ENCODE measurements at places on chromosomes 3 and 15.
A peak's percentile ranks its signal among the peaks of the same experiment; 100 is the strongest.

- DNase-seq: no peak
Measured at GRCh38 chr3:145333931-145334330, 827.1 kb downstream of the PLOD2 start.

DNA sequence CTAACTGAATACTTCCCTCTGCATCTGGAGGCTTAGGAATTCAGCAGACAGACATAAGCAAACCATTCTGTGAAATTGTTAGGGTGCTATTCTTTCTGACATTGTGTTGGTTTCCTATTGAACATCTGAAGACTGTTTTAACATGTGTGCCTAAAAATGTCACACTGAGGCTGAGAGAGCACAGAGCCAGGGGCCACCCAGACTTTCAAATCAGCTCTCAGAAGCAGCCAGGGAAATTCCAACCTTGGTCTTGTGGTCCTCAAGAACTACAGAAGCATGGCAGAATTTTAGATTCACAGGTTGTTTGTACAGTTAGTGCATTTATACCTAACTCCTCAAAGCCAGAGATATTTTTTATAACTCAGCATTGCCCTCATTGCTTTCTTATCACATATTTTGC lies 929.2 kb upstream of the CFAP20DC start:
- DNase-seq: peak; percentile 6

DNA sequence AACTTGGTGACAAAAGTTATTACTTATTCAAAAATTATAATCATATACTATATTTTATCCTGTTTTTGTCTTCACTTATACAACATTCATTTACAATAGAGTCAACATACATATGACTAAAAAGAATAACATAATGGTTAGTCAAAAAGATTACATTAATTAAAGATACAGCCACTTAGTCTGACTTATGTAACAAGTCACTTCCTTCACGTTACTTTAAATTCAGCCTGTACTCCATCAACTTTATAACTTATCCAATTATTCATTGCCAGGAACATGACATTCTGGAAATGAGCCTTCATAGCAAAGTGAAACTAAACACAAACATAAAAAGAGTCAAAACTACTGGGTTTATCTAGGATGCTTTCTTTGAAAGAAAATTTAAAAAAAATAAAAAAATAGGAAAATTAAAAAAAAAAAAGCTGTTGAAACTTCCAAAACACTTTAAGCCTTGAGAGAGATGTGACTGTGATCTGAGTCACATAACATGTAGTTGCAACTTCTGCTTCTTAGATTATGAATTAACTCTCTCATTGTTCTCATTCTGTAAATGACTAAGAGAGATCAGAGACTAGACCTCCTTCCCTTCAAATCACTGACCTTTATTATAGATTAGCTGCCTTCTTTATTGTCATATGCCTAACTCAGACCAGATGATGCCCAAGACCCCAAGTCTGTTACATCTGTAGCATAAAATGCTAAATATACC lies 107.8 kb downstream of the MYRIP start:
- DNase-seq: no peak

DNA sequence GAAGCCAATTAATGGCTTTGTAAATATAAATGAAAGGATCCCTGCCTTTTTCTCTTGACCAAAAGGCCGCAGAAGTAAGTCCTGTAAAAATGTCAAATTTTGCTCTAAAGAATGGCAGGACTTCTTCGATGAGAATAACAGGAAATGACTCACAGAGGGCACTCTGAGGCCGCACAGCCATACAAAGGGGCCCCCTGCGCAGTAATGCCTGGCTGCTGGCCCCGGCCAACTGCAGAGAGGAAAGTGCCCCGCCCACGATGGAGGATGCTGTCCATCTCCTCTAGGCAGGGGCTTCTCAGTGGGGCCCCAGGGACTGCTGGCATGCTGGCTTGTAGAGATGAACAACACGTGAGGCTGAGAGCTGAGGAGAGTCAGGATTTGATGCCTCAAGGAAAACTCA lies 18.1 kb upstream of the SCN10A start:
- no peak for DNase-seq

- DNase-seq: no peak
Measured at GRCh38 chr3:31553258-31553657, 20.5 kb downstream of the STT3B start.

GRCh38 chr3:127425505-127426443 lies 137.9 kb upstream of the PRR20G start:
- DNase-seq: no peak

DNA sequence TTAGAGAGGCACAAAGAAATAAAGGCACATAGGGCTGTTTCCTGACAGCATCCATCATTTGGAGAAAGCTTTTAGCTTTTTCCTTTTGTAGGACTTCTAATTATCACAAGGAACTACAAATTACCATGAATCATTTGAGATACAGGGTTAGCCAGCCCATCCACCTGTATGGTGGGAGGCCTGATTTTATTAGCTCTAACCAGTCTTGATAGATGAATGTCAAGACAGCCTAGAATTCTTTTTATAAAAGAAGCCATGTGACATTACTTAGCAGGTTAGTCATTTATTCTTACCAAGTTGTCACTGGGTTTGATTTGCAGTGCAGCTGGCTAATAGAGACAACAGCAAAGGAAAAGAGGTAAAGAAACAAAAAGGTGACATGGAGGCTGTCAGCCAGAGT lies 618.1 kb downstream of the ZNF385D start:
- no peak for DNase-seq

All from GM10248 (cell line).